Activated CD4-positive, alpha-beta T cell treated with anti-CD3 and anti-CD28 coated beads, Interleukin-2, amount 10 ng/mL, durations not matched to agents 7 days and 5 days (primary cell): ENCODE measurements at places on chromosomes 4 and X.

- DNase-seq, result no peak
- no peak overlapping the region for H3K27ac ChIP-seq
- H3K27me3 ChIP-seq, result no peaks in the 10 kb centered on the region
- no peak overlapping the region for H3K4me3 ChIP-seq
- H3K36me3 ChIP-seq, result peaks cover 8% of the 10 kb centered on the region
These were observed 130.3 kb downstream of the SCFD2 start for GRCh38 chr4:53235547-53235946.

GRCh38 chr4:102345795-102346100, 466 bp upstream of the SLC39A8 start:
- peak overlapping the region; percentile 95 for H3K27ac ChIP-seq
- peak; percentile 9 for DNase-seq
- H3K36me3 ChIP-seq, result peaks cover 18% of the 10 kb centered on the region
- peaks cover 38% of the 10 kb centered on the region for H3K4me1 ChIP-seq

DNA sequence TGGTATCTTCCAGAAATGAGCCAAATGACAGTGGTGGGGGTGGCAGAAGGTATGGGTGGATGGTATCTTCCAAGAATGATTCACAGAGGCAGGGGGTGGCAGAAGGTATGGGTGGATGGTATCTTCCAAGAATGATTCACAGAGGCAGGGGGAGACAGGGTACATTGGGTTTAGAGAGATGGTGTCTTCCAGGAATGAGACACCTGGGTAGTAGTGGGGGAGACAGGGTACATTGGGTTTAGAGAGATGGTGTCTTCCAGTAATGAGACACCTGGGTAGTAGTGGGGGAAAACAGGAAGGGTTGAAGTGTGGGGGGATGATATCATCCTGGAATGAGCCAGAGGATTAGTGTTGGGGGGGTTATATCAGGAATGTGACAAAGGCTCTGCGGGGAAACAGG, 62.0 kb downstream of the MAOA start:
- H3K27ac ChIP-seq, result no peak overlapping the region
- no peaks in the 10 kb centered on the region for H3K36me3 ChIP-seq
- H3K4me1 ChIP-seq, result no peaks in the 10 kb centered on the region
- H3K27me3 ChIP-seq, result no peaks in the 10 kb centered on the region
- DNase-seq, result no peak

- DNase-seq, result no peak
- H3K4me3 ChIP-seq, result no peak overlapping the region
- no peaks in the 10 kb centered on the region for H3K27me3 ChIP-seq
- peaks cover 23% of the 10 kb centered on the region for H3K36me3 ChIP-seq
These were observed 26.7 kb downstream of the MANBA start for GRCh38 chr4:102734116-102734515.

GRCh38 chr4:113692809-113693411, 68.6 kb downstream of the CAMK2D start:
- H3K27ac ChIP-seq, result peak overlapping the region; percentile 33
- peaks cover 27% of the 10 kb centered on the region for H3K36me3 ChIP-seq
- H3K4me3 ChIP-seq, result peak overlapping the region; percentile 7
- no peaks in the 10 kb centered on the region for H3K27me3 ChIP-seq
- no peak for DNase-seq

- H3K36me3 ChIP-seq, result no peaks in the 10 kb centered on the region
- DNase-seq, result no peak
- no peak overlapping the region for H3K27ac ChIP-seq
- peaks cover 2% of the 10 kb centered on the region for H3K27me3 ChIP-seq
- no peaks in the 10 kb centered on the region for H3K4me1 ChIP-seq
These were observed 94.6 kb upstream of the FTHL17 start for GRCh38 chrX:31166416-31166815.

DNA sequence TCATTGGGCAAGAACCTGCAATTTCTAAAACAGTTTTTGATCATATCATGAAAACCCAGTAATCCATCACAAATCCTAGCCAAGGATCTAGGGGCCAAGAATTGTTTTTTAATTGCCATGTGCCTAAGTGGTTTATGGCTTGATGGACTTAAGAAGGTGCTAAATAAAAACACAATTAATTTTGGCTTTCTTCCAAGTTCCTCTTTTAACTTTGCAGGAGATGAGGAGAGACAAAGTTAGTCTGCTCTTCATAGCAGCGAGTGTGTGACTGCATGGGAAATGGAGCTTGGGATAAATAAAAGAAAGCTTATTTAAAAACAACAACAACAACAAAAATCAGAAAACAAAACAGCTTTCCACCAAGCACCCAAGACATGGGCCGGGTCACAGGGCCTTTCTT, 41.4 kb downstream of the ARHGEF9 start:
- peaks cover 19% of the 10 kb centered on the region for H3K36me3 ChIP-seq
- peaks cover 78% of the 10 kb centered on the region for H3K4me1 ChIP-seq
- no peak overlapping the region for H3K4me3 ChIP-seq

DNA sequence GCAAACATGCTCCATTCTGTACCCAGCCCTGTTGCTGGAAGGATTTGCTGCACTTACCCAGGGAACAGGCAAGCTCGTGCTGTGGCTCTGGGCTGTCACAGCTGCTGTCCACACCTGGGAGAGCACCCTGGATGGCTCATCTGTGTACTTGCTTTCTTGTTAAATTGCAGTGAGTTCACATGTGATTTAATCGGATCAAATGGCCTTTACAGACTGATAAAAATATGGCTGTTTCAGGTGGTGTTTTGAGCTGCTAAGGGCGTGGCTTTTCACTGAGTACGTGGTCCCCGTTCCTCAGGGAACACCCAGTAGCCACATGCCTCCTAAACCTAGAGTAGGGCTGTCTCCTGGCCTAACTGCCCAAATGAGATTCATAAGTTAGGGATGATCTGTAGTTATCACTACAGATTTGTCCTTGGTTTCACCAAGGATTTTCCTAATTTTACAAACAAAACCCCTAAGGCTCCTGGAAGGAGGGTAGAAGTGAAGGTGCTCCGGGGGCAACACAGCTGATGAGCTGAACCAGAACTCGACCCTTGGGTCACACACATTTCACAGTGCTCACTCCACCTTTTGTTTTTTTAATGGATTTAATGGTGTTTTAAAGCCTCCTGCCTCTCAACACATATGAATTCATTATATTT, 13.7 kb downstream of the KLKB1 start:
- H3K4me3 ChIP-seq, result no peak overlapping the region
- no peaks in the 10 kb centered on the region for H3K4me1 ChIP-seq
- DNase-seq, result no peak
- H3K36me3 ChIP-seq, result no peaks in the 10 kb centered on the region
- no peak overlapping the region for H3K27ac ChIP-seq

DNA sequence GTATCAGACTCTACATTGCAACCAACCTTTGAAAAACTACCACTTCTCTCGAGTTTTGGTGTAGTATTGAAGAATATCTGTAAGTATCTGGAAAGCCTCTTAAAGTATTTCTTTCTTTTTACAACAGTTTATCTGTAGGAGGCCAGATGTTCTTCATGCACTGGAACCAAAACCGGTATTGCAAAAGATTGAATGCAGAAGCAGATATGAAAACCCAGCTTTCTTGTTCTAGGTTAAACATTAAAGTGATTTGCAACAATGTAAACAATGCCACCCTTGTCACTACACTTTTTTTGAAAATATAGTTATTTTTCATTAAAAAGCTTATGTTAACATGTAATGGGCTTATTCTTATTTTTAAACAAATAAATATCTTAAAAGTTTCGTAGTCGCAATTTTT, 27.2 kb downstream of the PLS3 start:
- no peak for DNase-seq
- H3K4me1 ChIP-seq, result peaks cover 6% of the 10 kb centered on the region
- H3K27ac ChIP-seq, result no peak overlapping the region
- no peaks in the 10 kb centered on the region for H3K36me3 ChIP-seq

DNA sequence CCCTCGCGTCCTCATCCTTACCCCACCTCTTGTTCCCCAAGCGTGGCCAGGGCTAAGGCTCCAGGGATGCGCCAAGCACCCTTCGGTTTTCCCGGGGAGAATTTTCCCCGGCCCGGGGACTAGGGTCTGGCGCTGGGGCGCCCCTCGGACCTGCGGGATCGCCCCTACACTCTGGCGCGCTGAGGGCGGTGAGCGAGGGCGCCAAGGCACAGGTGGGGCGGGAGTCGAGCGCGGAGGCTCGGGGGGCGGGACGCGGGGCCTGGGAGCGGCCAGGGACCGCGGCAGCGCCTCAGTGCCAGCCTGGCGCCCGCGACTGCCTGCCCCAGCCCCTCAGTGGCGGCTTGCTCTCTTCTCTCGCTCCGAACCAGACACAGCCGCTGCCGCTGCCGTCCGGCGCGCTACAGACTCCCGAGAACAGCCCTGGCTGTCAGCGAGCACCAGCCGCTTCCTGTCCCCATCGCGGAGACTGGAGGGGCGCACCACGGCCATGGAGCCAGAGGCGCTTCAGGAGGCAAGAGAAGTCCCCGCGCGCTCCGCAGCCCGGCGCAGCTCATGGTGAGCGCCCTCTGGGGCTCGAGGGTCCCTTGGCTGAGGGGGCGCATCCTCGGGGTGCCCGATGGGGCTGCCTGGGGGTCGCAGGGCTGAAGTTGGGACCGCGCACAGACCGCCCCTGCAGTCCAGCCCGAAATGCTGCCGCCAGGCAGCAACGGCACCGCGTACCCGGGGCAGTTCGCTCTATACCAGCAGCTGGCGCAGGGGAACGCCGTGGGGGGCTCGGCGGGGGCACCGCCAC, at the start of gene DRD5:
DRD5 (plus strand) TSS at position 292 of the 793 bp plus-strand sequence; CDS start at position 688, 396 bp downstream.
- no peaks in the 10 kb centered on the region for H3K36me3 ChIP-seq
- no peak for DNase-seq
- no peak within 1 kb of the TSS for H3K27ac ChIP-seq
